ENCODE measurements at places on chromosomes 3 and 15.

DNA sequence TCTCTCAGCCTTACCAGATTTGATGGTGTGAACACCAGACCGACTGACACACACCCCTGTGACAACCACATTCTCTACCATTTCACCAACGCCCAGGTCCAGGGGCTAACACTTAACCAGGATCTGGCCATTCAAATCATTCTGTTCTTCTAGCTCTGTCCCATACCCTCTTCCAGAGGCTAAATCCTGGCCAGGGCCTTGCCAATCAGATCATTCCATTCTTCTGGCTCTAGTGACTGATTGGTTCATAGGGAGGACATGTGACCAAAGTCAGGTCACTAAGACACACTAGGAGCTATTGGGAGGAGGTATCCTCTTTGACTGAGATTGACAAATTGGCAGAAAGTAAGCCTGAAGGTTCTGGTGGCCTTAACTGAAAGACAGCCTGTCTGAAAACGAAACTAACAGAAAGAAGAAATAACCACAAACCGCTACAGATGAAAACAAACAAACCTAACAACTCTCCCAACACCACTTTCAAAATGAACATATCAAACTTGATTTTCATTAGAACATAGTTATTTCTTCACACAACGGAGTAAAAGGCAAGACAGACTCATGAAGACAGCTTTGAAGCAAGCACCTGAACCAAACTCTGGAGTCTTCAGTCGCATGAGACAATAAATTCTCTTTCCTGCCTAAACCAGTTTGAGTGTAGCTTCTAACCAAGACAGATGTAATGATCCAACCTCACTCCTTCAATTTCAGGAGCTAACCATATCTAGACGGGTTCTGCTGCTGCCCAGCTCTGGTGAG is 68.5 kb downstream of the TRANK1 start:
- DNase-seq, result peak; percentile 11

DNA sequence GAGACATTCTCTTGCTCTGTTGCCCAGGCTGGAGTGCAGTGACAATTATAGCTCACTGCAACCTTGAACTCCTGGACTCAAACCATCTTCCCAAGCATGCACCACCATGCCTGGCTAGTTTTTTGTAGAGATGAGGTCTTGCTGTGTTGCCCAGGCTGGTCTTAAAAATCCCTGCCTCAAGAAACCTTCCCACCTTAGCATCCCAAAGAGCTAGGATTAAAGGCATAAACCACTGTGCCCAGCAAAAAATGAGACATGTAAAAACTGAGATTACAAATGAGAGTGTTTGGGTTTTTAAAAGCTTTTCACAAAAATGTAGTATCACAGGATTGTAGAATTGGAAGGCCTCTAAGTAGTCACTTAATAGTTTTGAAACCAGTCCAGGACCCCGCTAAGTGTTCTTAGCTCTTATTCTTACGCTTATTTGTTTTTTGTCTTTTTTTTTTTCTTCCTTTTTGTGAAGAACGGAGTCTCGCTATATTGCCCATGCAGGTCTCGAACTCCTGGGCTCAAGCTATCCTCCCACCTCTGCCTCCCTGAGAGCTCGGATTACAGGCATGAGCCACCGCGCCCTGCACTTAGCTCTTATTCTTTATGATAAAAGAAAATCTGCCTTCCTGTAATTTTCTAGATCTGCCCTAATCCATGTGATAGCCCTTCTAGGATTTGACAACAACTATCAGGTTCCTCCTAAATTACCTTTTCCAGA is 31.5 kb downstream of the KLHL18 start:
- DNase-seq, result no peak

GRCh38 chr15:100143378-100143777 is 198.4 kb downstream of the ADAMTS17 start:
- no peak for DNase-seq

- no peak for DNase-seq
Measured at GRCh38 chr3:56899851-56900250, 98.1 kb upstream of the ARHGEF3 start.

GRCh38 chr15:95620934-95621579 is 709.4 kb upstream of the NR2F2 start:
- no peak for DNase-seq

GRCh38 chr3:173037840-173038483 is 103.1 kb downstream of the SPATA16 start:
- no peak for DNase-seq

DNA sequence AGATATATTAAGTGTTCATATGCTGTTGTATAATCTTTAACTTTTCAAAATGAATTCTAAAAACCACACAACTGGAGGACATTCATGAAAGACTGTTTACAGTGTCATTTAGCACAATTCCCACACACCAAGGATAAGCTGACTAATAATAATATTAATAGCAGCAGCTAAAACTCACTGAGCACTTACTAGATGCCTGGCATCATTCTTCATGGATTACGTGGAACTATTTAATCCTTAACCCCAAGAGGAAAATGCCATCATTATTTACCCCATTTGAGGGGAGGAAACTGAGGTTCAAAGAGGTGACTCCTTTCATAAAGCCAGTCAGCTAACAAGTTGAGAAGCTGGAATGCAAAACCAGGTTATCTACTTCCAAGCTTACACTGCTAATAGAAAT is 77.0 kb downstream of the TMEM108 start:
- DNase-seq, result no peak

DNA sequence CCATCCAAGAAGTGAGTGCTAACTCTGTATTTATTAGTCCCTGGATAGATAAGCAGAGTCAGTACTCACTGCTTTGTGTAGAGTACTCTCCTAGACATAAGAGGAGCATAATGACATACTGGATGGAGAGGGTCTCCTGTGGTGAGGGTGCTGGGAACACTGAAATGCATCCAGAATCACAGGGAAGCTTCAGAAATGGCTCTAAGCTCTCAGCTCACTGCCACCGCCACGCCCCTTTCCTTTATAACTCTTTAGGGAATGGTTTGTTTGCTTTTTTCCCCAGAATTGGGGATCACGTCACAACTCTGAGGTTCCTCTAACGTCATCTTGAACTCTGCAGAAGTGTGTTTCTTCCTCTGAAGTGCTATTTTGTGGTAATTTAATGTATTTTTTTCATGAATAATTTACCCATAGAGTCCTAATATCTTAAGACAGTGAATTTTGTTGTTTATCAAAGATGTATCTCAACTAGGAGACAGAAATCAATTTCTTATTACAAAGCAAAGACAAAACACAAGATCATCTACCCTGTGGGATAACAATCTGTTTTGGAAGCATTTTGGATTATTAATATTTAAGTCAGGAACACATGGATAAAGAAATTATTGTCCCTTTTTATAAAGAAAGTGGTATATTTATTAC is 154.6 kb downstream of the PTPRG start:
- DNase-seq, result no peak

- DNase-seq, result no peak
Measured at GRCh38 chr15:47661661-47662180, 55.6 kb upstream of the SEMA6D start.

DNA sequence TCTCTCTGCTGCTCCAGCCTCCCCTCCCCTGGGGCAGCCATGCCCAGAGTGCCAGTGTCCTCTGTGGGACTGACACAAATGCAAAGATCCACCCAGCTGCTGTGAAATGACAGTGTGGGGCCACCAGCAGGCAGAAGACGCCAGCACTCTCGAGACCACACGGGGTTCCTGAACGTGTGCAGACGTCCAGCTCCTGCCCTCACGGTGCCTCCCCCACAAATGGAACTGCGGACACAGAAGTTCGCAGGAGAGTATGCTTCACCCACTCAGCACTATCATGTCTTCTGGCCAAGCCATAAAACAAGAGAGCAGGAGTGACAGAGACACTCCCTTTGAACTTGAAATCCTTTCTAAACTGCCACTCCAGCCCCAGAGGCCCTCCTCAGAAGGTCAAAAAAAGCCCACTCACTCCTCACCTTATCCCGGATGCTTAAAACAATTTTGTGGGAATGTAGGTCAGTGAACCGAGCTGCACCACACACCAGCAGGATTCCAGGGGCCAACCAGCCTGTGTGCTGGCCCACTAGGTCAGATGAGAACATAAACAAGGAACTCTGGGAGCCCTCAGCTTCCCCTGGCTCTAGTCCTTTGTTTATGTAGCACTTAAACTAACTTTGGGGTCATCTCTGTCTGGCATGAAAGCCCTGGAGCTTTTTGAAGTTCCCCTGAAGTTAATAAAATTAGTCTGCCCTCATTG is 112.6 kb downstream of the DNAJB8 start:
- DNase-seq, result no peak

- no peak for DNase-seq
Measured at GRCh38 chr3:61944726-61945125, 383.4 kb downstream of the PTPRG start.

- DNase-seq, result no peak
Measured at GRCh38 chr3:8366219-8366810, 135.3 kb upstream of the LMCD1 start.

GRCh38 chr3:111715911-111716523 is 120.9 kb upstream of the ZBED2 start:
- DNase-seq, result peak; percentile 40

- no peak for DNase-seq
Measured at GRCh38 chr3:69803681-69804270, 64.5 kb downstream of the MITF start.

DNA sequence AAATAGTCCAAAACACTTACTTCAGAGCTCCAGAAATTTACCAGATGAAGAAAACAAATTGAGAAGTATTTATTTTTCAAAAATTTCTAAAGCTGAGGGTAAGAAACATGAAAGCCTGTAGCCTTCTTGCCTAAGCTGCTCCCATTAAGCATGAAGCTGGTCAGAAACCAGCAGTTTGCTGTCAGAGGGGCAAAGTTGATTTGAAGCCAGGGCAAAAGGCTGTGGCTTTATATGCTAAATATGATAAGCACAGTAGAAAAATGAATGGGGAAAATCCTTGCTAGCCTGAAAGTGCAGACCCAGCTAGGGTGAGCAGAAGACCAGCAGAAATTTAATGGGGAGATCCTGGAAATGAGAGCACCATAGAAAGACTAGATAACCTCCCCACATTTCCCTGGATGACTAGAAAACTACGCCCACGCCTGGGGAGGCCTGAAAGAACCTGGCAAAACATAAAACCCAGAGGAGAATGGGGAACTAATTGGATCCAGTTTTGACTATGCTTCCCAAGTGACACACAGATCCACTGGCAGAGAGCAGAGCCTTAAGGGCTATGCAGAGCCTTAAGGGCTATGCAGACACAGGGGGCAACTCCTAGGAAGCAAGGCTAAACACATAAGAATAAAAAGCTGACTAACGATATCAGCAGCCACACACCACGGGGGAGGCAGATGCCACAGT is 43.0 kb upstream of the HEG1 start:
- DNase-seq, result no peak

- DNase-seq, result no peak
Measured at GRCh38 chr3:139098391-139098790, 53.7 kb upstream of the PRR23C start.

GRCh38 chr15:40785164-40785563 is 15.4 kb downstream of the C15orf62 start:
- no peak for DNase-seq

DNA sequence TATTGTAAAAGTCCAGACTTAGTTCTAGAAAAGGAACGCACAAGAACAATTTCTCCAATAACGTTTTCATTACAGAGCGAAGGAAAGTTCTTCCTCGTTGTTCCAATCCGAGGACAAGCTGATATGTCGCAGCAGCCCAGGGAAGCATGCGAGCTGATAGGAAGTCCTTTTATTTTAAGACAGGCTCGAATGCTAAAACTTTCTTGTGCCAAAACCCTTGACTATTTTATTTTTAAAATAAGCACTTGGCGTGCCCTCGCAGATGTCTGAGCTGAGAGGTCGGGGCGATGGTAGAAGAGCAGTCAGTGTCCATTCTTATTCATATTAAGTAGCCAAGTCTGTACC is 433 bp upstream of the MITF start:
- DNase-seq, result no peak

DNA sequence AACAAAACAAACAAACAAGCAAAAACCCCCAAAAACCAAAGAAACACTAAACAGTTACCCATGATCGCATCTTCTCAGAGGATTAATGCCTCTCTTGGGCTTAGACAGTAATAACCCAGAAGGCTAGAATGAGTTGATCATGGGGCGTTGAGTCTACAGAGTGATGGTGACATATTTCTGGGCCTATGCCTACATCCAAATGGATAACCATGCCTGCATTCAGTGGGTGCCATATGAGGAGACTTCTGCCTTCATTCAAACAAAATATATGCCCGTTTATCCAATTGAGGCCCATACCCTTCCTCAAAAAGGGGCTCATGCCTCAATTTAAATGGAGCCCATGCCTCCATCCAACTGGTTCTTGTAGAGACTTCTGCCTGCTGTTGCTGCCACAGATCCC is 284.0 kb downstream of the EPHB1 start:
- no peak for DNase-seq

- DNase-seq, result no peak
Measured at GRCh38 chr3:55668359-55668758, 181.3 kb upstream of the WNT5A start.

- DNase-seq, result no peak
Measured at GRCh38 chr15:56794553-56795329, 61.4 kb upstream of the ZNF280D start.

DNA sequence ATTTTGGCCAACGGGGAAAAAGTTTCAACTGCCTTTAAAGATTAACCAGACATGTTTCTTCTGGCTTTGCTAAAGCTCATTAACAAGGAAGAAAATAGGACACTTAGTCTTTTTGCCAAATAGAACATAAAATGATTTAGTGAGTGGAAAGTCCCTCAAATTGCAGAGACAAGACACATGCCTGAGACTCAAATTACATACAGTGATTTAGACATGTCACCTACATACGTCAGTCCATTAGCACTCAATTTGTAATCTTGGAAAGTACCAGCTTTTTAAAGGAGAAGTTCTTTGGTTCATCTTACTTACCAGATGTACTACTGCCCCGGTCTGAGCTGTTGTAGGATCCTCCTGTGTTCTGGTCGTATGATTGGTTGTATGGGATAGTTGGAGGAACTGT is 1134.2 kb downstream of the ROBO1 start:
- DNase-seq, result no peak

GRCh38 chr3:134252766-134253165 is 2.1 kb upstream of the RYK start:
- DNase-seq, result no peak

DNA sequence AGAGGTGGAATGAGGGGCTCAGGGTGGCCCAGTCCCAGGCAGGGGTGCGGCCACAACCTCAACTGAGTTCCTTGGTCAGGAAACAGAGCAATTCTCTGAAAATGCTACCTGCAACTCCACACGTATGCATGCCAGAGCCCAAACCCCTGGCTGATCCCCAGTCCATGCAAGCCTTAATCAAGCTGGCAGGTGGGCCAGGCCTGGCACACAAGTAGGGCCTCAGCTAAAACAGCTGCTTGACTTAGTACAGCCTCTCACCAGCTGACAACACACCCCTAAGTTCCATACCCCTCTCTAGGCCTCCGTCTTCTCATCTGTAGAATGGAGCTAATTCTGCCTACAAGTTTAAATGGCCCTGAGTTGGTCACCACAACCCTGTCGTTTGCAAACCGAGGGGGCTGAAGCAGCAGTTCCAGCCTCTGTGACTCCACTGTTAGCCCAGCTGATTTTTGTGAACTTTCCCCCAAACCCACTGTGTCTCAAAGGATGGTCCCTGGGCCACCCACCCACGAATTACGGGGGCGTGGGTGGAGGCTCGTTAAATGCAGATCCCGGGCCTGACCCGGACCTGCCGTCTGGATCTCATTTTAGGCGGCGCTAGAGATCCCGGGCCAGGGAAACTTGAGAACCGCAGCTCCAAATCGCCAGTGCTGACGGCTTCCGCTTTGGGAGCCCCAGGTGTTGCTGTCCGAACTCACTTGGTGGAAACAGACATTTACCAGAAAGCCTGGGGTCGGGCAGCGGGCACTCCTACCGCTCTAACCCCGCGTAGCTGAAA is 927 bp downstream of the CHDH start:
- DNase-seq, result no peak

- DNase-seq, result no peak
Measured at GRCh38 chr3:56929809-56930615, 128.3 kb upstream of the ARHGEF3 start.

GRCh38 chr15:85615930-85616329 is 178.8 kb downstream of the KLHL25 start:
- DNase-seq, result peak; percentile 60
